SJSA1 (cell line): ENCODE measurements at places on chromosomes 7 and 10. TPM values are rescaled to one million over a fixed set of nuclear protein-coding genes. Genes with fewer than 3 reads are reported as not detected.
A peak's percentile ranks its signal among the peaks of the same experiment; 100 is the strongest.

- no peak overlapping the region for H3K4me3 ChIP-seq
- H3K27ac ChIP-seq: no peak overlapping the region
- no peaks in the 10 kb centered on the region for H3K36me3 ChIP-seq
- H3K4me1 ChIP-seq: no peaks in the 10 kb centered on the region
Measured at GRCh38 chr10:126586128-126586527, 84.4 kb downstream of the C10orf90 start.

The CUBN gene
- total RNA-seq: 0.16 and 0.74 TPM in 2 replicates

DNA sequence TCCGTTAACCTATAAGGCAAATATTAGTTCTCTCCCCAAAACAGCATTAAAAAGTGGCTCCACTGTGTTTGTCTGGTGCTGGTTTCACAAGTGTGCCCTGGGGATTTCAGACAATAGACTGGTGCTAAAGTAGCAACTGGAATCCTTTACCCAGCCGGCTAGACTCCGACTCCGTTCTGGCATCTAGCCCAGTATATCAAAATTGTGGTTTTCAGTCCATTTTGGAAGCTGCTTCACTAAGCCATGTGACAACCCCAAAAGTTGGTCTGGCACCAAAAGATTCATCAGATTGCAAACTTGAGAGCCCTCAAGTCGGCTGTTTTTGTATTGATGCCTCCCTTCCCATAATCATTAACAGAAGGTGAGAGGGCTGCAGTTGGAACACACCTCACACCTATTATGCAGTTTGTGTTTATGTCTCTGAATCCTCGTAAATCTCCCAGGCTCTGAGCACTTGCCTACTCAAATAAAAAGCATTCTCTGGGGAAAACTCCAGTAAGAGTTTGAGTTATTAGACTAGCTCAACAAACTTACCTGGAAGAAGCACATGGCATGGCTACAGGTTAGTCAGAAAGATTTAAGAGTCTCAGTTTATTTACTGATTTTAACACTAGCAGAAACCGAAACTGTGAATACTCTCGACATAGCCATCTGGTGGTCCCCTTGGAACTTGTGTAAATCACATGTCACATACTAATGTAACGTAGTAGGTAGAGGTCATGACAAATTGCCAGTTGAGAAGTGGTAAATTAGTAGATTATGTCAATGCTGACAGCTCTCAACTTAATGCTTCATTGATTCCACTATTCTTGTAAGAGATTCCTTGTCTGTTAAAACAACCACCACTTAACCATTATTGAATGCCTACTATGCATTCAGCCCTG, 14.8 kb upstream of the WNT16 start:
- H3K27me3 ChIP-seq: no peaks in the 10 kb centered on the region
- H3K36me3 ChIP-seq: no peaks in the 10 kb centered on the region
- peaks cover 20% of the 10 kb centered on the region for H3K4me1 ChIP-seq
- peak; percentile 57 for DNase-seq
- H3K4me3 ChIP-seq: no peak overlapping the region
- H3K27ac ChIP-seq: no peak overlapping the region

The MAGI2 gene
- total RNA-seq: 0.78 and 0.82 TPM in 2 replicates

The NFE2L3 gene
- 14.4 and 17.1 TPM in 2 replicates for total RNA-seq

The OR2A7 gene
- not detected in 2 replicates for total RNA-seq

The PILRA gene
- 0.18 and 1.7 TPM in 2 replicates for total RNA-seq

GRCh38 chr10:84944187-84944586, 615.8 kb downstream of the CCSER2 start:
- H3K27ac ChIP-seq: peak overlapping the region; percentile 49
- no peaks in the 10 kb centered on the region for H3K36me3 ChIP-seq
- H3K4me3 ChIP-seq: no peak overlapping the region

- H3K4me1 ChIP-seq: no peaks in the 10 kb centered on the region
- H3K27me3 ChIP-seq: peaks cover 15% of the 10 kb centered on the region
- H3K36me3 ChIP-seq: no peaks in the 10 kb centered on the region
- H3K4me3 ChIP-seq: no peak overlapping the region
- H3K27ac ChIP-seq: no peak overlapping the region
Measured at GRCh38 chr7:2943851-2944601, 99.6 kb downstream of the CARD11 start.

DNA sequence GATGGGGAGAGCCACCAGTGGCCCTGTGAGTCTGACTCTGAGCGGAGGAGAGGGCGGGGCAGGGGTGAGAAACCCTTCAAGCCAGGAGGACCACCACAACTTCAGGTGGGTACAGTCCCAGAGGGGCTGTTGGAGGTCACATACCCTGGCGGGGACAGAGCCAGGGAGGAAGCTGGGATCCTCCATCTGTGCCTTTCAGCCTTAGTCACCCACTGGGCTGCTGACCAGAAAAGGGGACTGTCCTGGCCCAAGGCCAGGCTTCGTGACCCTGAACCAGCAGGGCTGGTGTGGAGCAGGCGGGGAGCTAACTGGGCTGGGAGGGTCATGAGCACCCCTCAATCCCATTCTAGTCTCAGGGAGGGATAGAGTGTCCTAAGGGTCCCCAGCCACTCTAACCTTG, 1.5 kb upstream of the CALHM3 start:
- no peak overlapping the region for H3K27ac ChIP-seq
- H3K36me3 ChIP-seq: no peaks in the 10 kb centered on the region
- H3K4me1 ChIP-seq: peaks cover 5% of the 10 kb centered on the region
- no peak for DNase-seq
- H3K4me3 ChIP-seq: no peak overlapping the region

GRCh38 chr10:61673360-61673759, 10.6 kb downstream of the CABCOCO1 start:
- H3K27me3 ChIP-seq: no peaks in the 10 kb centered on the region
- no peak overlapping the region for H3K4me3 ChIP-seq
- DNase-seq: no peak
- H3K4me1 ChIP-seq: no peaks in the 10 kb centered on the region; the same call in 1 of the 2 replicates
- no peak overlapping the region for H3K27ac ChIP-seq

The MRC1 gene
- not detected in 2 replicates for total RNA-seq

The SYT15B gene
- 1.0 and 9.3 TPM in 2 replicates for total RNA-seq

DNA sequence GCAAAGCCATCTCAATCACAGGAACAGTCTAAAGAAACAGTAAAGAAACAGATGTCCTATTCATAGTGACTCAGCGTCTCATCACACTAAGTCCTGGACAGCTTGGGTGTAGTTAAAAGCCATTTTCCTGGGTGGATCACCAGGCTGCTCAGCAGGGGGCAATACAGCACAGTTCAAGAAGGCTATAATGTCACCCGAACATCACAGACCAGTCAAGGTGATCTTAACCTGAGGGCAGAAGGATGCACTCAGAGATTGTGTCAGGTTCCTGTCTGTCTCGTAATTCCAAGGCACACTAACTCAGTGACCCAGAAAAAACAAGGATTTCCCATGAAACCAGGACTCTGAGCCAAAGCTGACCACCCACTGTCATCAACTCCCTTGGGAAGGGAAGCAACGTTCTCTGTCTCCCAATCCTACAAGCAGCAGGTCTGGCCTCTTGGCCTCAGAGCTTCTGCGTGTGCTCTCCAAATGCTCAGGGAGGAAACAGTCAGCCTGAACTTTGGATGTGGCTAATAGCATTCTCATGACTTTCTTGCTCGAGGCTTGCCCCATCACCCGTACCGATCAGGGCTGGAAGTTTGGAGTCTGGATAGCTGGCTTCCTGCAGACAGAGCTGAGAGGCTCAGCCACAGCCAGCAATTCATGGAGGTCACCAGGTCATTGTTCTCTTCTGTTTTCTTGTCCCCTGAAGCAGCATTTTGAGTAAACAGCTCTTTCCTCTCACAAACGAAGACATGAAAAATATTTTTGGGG, 90.4 kb upstream of the FAM171A1 start:
- no peaks in the 10 kb centered on the region for H3K27me3 ChIP-seq
- DNase-seq: peak; percentile 95

DNA sequence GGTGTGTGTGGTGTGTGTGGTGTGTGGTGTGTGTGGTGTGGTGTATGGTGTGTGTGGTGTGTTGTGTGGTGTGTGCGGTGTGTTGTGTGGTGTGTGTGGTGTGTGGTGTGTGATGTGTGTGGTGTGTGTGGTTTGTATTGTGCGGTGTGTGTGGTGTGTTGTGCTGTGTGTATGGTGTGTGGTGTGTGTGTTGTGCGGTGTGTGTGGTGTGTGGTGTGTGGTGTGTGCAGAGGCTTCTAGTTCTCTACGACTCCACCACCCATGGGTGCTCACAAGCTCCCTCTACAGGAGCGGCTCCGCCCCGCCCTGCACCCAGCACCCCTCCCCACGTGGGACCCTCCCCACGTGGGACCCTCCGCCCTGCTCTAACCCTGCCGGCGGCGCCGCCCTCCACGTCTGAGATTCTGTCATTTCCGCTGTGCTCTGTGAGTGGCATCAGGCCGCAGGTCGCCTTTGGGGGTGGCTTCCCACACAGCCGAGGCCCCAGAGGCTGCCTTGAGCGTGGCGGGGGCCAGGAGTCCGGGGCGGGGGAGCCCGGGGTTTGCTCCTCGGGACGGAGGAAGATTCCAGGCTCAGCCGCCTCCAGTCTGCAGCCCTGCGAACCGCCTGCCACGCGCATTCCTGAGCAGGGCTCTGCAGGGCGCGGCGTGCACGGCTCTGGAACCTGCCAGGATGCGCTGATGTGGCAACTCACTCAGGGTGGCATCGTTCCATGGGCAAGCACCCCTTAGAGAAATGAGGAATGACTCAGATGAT, 37.0 kb upstream of the DNAJB6 start:
- H3K4me1 ChIP-seq: peaks cover 27% of the 10 kb centered on the region
- H3K4me3 ChIP-seq: no peak overlapping the region
- H3K27ac ChIP-seq: no peak overlapping the region
- no peaks in the 10 kb centered on the region for H3K27me3 ChIP-seq
- H3K36me3 ChIP-seq: no peaks in the 10 kb centered on the region

GRCh38 chr10:75492173-75492925, 60.9 kb downstream of the LRMDA start:
- DNase-seq: no peak
- H3K27me3 ChIP-seq: peaks cover 3% of the 10 kb centered on the region; the same call in 1 of the 2 replicates
- no peaks in the 10 kb centered on the region for H3K4me1 ChIP-seq
- no peaks in the 10 kb centered on the region for H3K36me3 ChIP-seq

DNA sequence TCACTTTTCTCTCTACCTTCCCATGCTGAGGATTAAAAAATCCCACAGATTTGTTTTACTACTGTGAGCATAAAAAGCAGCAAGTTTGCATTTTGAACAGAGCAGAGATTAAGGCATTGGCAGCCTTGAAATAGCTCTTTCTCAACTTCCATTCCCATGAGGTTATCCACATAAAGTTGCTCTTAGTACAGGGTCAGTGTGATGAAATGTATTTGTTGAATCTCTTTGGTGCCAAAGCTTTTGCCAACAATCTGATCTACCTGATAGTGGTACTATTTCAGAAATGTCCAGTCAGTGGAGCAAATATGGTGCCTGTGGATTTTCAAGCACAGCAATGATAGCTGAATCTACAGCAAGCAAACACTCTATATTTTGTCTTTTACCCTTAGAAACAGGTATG, 254.8 kb downstream of the INHBA start:
- no peaks in the 10 kb centered on the region for H3K27me3 ChIP-seq
- H3K27ac ChIP-seq: no peak overlapping the region
- peaks cover 9% of the 10 kb centered on the region for H3K4me1 ChIP-seq
- no peak overlapping the region for H3K4me3 ChIP-seq

DNA sequence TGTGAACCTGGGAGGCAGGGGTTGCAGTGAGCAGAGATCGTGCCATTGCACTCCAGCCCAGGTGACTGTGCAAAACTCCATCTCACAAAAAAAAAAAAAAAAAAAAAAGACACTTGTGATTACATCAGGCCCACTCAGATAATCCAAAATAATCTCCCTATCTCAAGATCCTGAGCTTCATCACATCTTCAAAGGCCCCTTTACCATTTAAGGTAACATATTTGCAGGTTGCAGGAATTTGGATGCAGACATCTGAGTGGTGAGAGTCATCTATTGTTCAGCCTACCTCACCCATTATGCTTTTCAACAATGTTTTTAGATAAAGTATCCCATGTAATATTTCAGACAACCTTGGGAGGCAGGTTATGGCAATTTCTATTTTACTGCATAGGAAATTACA, 51.4 kb upstream of the EXOC4 start:
- no peak overlapping the region for H3K4me3 ChIP-seq
- H3K27ac ChIP-seq: no peak overlapping the region

- H3K4me3 ChIP-seq: no peak overlapping the region
- H3K27me3 ChIP-seq: no peaks in the 10 kb centered on the region
- DNase-seq: no peak
Measured at GRCh38 chr10:127293640-127294039, 97.2 kb upstream of the INSYN2A start.

DNA sequence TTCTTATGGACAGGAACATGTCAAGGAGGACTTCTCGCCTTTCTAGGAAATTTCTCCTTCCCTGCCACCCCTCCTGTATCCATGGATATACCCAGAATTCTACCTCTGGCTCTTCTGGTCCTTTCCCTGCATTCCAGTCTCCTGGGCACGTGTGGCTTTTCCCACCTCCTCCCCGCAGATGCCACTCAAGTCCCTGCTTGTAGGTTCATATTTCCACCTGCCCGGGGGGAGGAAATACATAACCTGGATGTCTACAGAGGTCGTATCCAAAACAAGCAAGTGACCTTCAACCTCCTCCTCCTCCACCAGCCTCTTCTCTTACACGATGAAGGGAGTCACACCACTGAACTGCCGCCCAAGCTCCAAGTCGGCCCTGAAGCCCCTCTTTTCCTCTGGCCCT, 20.7 kb downstream of the FGFR2 start:
- H3K27me3 ChIP-seq: no peaks in the 10 kb centered on the region
- H3K4me3 ChIP-seq: no peak overlapping the region
- no peak overlapping the region for H3K27ac ChIP-seq
- no peaks in the 10 kb centered on the region for H3K4me1 ChIP-seq
- no peaks in the 10 kb centered on the region for H3K36me3 ChIP-seq

DNA sequence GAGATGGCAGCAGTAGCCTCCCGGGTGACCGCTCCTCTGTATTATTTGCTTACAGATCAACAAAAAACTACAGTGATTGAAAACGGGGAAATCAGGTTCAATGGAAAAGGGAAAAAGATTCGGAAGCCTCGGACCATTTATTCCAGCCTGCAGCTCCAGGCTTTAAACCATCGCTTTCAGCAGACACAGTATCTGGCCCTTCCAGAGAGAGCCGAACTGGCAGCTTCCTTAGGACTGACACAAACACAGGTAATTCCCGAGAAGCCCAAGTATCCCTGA, 2.2 kb downstream of the DLX6 start:
- H3K4me3 ChIP-seq: no peak overlapping the region; the same call in 1 of the 2 replicates
- H3K36me3 ChIP-seq: peaks cover 36% of the 10 kb centered on the region
- DNase-seq: no peak
- H3K4me1 ChIP-seq: peaks cover 19% of the 10 kb centered on the region
- H3K27ac ChIP-seq: no peak overlapping the region

- H3K4me1 ChIP-seq: peaks cover 81% of the 10 kb centered on the region
- H3K27me3 ChIP-seq: no peaks in the 10 kb centered on the region
- no peak overlapping the region for H3K4me3 ChIP-seq
- no peak for DNase-seq
Measured at GRCh38 chr7:41028580-41028979, 674.3 kb downstream of the INHBA start.
